ENCODE measurements at places on chromosomes 7 and 10.

DNA sequence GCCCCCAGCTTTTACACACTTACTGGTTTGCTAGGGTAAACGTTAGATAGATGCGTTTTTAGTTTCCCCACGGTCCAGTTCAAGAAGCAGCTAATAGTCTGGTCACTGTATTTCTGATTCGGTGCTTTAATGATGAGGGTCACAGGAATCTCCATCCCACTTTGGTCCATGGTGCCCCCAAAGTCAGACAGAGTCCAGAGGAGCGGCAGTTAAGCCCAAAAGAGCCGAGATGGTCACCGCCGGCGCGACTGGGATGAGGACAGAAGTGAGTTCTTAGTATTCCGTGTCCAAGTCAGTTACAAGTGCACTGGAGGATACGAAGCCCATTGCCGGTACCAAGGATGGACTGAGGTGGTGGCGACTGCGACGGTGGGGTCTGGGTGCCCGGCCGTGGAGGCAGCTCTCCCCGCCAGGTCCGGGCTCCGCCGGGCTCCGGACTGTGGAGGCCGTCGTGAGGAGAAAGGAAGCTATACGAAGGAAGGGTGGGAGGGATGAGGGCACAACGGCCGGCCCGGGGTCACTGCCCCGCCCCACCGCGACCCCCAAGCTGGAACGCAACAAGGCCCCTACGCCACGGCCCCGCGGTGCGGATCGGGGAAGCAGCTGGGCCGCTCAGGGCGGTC is 663 bp downstream of the HERPUD2 start:
- DNase-seq, result no peak

DNA sequence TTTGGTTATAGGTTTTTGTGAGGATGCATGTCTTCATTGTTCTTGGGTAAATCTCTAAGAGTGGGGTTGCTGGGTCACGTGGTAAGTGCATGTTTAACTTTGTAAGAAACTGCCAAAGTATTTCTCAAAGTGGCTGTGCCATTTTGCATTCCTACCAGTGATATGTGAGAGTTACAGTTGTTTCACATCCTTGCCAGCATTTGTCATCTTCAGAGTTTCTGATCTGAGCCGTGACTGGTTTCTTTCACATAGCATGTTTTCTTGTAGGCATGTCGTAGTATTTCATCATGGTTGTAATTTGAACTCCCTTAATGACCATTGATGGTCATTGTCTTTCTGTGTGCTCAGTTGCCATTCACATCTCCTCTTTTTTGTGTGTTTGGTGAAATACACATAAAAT is 286.0 kb downstream of the RNLS start:
- no peak for DNase-seq

DNA sequence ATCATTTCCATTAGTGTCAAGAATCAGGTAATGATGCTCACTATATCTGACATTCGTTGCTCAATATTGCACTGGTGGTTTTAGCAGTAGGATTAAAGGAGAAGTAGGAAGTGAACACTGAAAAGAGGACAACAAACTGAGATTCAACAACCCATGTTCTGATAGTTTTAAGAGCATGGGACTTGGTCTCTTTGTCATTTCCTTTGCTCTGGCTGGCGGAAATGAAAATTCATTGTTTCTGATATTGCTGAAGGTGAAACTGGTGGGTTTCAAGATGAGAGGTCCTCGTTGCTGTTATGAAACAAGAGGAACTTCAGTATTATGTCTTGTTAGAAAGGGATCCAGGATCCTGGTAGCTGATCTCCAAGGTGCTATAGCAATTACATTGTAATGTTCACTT is 129.0 kb downstream of the DNAH11 start:
- DNase-seq, result no peak

DNA sequence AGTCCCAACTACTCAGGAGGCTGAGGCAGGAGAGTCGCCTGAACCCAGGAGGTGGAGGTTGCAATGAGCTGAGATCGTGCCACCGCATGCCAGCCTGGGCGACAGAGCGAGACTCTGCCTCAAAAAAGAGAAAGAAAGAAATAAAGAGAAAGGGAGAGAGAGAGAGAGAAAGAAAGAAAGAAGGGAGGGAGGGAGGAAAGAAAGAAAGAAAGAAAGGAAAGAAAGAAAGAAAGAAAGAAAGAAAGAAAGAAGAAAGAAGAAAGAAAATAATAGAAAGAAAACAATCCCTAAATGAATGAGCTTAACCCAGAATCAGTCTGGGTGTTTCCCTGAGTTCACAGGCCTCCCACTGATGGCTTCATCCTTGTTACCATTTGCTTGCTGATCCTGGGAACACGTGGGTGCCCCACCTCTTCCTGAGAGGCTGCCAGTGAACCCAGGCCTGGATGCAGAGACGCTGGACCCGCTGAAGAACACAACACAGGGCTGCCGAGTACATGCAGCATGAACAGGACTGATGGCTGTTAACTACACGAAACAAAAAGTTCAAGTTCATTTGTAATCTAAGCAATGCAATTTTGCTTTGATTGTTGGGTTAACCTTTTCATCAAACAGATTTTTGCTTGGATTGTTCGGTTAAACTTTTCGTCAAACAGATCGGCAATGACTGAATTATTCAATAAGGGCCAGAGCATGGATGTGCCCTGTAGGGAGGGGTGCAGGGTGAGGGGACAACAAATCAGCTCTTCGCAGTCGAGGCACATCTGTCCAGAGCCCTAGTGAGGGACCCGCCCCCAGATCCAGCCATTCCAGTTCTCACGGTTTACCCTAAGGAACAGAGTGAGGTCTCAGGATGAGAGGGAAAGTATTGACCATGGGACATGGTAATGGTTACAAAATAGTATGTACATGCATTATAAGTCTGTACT is 11.5 kb downstream of the NPFFR1 start:
- no peak for DNase-seq

- DNase-seq, result no peak
Measured at GRCh38 chr10:61897671-61898434, 3.6 kb upstream of the ARID5B start.

DNA sequence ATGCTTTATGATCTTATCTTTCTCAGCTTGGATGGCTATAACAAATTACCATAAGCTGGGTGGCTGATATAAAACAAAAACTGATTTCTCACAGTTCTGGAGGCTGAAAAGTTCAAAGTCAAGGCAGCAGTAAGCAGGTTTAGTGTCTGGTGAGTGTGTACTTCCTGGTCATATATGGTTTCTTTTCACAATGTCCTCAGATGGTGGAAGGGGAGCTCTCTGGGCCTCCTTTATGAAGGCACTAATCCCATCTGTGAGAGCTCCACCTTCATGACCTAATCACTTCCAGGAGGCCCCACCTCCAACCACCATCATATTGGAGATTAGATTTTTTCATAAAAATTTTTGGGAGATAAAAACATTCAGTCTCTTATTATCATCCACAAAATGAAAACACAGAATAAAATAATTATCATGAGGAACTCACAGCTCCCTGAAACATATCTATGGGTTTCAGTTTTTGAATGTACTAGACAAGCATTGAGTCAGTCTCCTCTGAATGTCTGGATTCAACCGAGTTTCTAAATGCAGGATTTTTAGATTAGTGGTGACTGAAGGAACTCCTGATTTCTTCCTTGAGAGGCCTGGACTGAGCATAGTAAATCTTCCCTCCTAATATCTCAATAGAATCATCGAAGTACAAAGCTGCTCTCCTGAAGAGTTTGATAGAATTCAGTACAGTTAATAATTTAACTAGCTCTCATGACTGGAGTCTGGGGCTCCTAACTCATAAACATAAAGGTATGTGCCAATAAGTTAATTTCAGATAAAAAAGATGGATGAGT is 8.0 kb downstream of the CDC14C start:
- DNase-seq, result no peak

- no peak for DNase-seq
Measured at GRCh38 chr10:127013211-127013656, 108.0 kb downstream of the DOCK1 start.

GRCh38 chr10:98582363-98582762 is 135.6 kb upstream of the HPS1 start:
- no peak for DNase-seq

DNA sequence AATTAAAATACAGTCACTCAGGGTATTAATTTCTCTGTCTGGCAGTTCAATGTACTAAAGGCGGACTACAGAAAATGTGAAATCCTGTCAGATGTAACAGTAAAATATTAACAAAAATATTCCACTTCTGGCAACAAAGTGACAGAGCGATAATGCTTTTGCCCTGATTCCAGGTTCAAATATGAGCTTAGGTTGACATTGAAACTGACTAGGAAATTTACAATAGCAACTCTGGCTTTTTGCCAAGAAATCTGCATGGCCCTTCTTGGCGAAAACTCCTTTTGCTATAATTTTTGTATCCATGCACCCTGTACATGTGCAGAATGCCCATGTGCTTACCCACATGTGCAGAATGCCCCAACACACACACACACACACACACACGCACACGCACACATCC is 552.2 kb downstream of the MDFIC start:
- no peak for DNase-seq

- DNase-seq, result no peak
Measured at GRCh38 chr7:28685242-28685643, 272.9 kb downstream of the TRIL start.

GRCh38 chr7:159154243-159154642 is 9.6 kb upstream of the VIPR2 start:
- DNase-seq, result no peak

Measured in fibroblast of skin of left biceps (primary cell).